H4 (cell line): ENCODE measurements at places on chromosomes 13 and 19.

GRCh38 chr13:89627996-89628395 is 1719.5 kb upstream of the MIR17HG start:
- peak; percentile 6 for DNase-seq

DNA sequence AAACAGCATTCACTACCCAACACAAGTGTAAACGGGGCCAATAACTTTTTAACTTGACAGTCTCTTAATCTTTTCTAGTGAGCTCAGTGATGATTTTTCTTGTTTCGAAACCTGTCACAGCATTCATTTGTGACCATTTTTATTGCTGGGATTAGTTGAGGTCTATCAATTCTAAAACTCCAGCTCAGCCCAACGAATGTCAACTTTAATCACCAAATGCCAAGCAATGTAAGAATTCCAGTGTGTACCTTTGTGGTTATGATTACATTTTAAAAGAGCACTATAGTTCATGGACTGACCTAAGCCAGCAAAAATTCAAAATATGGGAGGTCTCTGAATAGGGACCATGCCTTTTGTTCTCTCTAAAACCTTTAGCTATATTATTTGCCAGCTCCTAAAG is 694.3 kb upstream of the SGCG start:
- no peak for DNase-seq

DNA sequence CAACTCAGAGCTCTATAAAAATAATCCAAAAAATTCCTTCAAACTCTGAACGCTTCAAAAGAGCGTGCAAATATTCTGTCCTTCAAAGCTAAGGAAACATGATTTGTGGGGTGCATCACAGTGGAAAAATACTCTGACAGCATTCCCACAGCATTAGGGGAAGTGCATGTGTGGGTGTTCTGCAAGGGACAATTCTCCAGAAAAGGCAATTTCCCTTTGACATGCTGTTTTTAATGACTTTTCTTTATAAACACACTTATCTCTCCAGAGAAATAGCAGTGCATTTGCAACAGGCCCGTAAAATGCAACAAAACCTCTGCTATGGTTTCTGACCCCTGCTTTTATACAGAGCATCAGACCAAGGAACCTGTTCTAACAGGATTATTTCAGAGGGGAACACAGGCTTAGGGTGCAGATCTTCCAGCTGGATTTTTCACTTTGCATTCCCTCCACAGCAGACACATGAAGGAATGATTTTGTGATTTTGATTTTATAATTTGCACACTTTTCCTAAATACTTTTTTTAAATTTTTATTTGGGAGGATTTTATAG is 42.6 kb downstream of the KL start:
- DNase-seq, result no peak

DNA sequence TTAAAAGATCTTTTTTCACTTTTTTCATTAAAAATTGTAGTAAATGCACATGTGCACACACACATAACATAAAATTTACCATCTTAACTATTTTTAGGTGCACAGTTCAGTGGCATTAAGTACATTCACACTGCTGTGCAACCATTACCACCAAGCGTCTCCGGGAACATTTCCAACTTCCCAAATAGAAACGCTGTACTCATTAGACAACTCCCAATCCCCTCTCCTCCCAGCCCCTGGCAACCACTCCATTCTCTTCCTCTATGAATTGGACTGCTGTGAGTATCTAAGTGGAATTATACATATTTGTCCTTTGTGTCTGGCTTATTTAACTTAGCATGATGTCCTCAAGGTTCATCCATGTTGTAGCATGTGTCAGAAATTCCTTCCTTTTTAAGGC is 11.6 kb downstream of the GJB2 start:
- DNase-seq, result no peak

DNA sequence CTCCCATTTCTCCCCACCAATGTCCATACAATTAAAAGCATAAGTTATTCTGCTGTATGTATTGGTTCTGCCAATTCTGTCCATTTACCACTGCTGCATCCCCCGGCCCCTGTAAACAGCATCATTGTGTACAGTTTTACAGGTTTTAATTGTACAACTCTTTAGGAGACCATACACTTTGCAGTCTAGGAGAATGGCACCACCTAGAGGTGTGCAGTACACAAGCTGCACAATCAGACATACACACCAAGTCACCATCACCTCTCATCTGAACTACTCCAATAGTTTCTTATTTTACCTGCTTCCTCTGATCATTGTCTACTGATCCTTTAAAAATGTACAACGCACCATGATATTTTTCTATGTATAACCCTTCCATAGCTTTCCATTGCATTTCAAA is 855.9 kb upstream of the KLHL1 start:
- DNase-seq, result peak; percentile 7

- no peak for DNase-seq
Measured at GRCh38 chr13:33110386-33110712, 94.1 kb downstream of the KL start.

DNA sequence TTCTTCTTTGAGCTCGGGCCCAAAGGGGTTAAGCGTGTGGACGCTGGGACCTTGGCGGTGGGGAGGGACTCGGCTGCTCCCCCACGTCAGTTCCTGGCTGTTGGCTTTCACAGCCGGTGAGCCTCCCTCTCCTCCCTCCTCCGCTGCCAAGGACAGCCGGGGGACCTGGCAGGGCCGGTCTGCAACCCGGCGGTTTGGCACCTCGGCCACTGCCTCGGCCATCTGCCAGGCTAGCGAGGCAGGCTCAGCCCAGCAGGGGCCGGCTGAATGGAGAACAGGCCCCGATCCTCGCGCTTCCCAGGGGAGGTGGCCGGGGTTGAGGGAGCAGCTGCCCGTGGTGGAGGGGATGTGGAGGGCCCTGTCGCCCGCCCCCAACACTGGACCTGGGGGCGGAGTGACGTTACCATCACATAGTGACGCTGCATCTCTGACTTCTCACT is 5.0 kb downstream of the TLE5 start:
- DNase-seq, result no peak

- DNase-seq, result no peak
Measured at GRCh38 chr13:74641586-74641985, 507.4 kb upstream of the KLF12 start.
